ENCODE measurements at places on chromosomes 16 and 17.

GRCh38 chr17:35775039-35775438, 14.4 kb downstream of the C17orf50 start:
- DNase-seq: no peak

- no peak for DNase-seq
Observed at GRCh38 chr17:18320301-18320700, 5.2 kb downstream of the SMCR8 start.

- no peak for DNase-seq
Observed at GRCh38 chr16:30944352-30944751, 4.5 kb upstream of the ORAI3 start.

- no peak for DNase-seq
Observed at GRCh38 chr16:57299009-57299718, 14.7 kb upstream of the PLLP start.

DNA sequence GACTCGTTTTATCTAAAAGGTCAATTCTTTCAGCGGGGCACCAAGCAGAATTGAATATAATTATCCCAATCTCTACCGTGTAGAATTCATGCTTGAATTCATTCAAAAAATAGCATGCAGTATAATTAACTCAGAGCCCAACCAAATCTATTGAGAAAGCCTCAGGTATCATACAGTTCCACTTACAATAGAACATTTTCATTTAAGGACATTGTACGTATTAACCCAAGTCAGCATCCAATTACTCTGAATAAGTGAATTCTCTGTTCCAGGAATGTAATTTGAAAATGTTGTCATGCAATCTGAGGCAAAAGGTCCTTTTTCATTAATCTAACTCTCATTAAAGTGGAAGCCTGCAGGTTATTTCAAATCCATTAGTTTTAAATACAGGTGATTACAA, 78.5 kb downstream of the SALL1 start:
- no peak for DNase-seq

GRCh38 chr17:17079336-17079735, 37.1 kb downstream of the MPRIP start:
- no peak for DNase-seq

Data from NCI-H226 (cell line).